ENCODE measurements at places on chromosomes 5 and 9. TPM values are rescaled to one million over a fixed set of nuclear protein-coding genes. Genes with fewer than 3 reads are reported as not detected.

GRCh38 chr9:78775696-78776295 lies 478.9 kb downstream of the PSAT1 start:
- no peaks in the 10 kb centered on the region for H3K27me3 ChIP-seq
- no peak overlapping the region for H3K27ac ChIP-seq
- no peaks in the 10 kb centered on the region for H3K4me1 ChIP-seq
- no peak overlapping the region for H3K4me3 ChIP-seq

GRCh38 chr5:133114933-133115310 lies 63.1 kb downstream of the HSPA4 start:
- no peak for DNase-seq
- no peaks in the 10 kb centered on the region for H3K27me3 ChIP-seq
- no peaks in the 10 kb centered on the region for H3K36me3 ChIP-seq
- no peak overlapping the region for H3K4me3 ChIP-seq
- H3K27ac ChIP-seq = no peak overlapping the region
- no peaks in the 10 kb centered on the region for H3K4me1 ChIP-seq

DNA sequence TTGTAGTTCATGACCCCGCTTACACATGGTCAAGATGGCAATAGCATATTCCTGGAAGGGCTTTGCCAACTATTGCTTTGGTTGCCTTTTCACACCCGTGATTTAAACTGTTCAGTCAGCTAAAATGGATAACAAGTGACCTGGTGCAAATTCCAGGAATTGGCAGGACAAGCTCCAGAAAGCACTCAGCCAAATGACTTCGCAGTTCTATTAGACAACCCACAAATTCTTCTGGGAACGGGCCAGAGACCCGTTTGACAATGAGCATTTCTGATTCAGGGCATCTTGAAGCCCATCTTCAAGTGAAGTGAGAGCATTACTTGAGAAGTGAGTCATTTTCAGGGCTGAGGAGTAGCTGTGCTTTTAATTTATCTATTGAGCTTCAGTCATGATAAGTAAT lies 165.0 kb downstream of the DROSHA start:
- no peaks in the 10 kb centered on the region for H3K27me3 ChIP-seq
- no peak overlapping the region for H3K4me3 ChIP-seq
- peaks cover 8% of the 10 kb centered on the region for H3K4me1 ChIP-seq
- H3K36me3 ChIP-seq = no peaks in the 10 kb centered on the region
- H3K27ac ChIP-seq = no peak overlapping the region

The IL17B gene
- total RNA-seq = not detected

The CYLC2 gene
- total RNA-seq = not detected

GRCh38 chr5:528629-529511 lies 4.6 kb upstream of the SLC9A3 start:
- H3K27me3 ChIP-seq = peaks cover 24% of the 10 kb centered on the region
- no peak for DNase-seq
- peaks cover 24% of the 10 kb centered on the region for H3K4me1 ChIP-seq
- H3K27ac ChIP-seq = no peak overlapping the region
